ENCODE measurements at places on chromosomes 7 and 10. TPM values are rescaled to one million over a fixed set of nuclear protein-coding genes. Genes with fewer than 3 reads are reported as not detected.

GRCh38 chr7:17626235-17626634 is 314.1 kb downstream of the SNX13 start:
- no peak for DNase-seq

DNA sequence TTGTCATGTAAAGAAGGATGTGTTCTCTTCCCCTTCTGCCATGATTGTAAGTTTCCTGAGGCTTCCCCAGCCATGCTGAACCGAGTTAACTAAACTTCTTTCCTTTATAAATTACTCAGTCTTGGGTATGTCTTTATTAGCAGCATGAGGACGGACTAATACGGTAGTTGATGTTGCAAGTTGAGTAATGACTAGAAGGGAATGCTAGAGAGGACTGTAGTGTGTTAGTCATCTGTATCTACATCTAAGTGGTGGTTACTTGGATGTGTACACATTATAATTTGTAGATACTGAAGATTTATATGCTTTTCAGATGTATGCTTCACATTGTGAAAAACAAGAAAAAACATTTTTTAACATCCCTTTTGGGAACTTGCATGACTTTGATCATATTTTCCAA is 244.6 kb downstream of the POLR1F start:
- DNase-seq = no peak

GRCh38 chr7:65509368-65510186 is 135.9 kb downstream of the ZNF92 start:
- DNase-seq = peak; percentile 20

- DNase-seq = peak; percentile 69
Measured at GRCh38 chr10:121503587-121504051, 94.6 kb downstream of the FGFR2 start.

DNA sequence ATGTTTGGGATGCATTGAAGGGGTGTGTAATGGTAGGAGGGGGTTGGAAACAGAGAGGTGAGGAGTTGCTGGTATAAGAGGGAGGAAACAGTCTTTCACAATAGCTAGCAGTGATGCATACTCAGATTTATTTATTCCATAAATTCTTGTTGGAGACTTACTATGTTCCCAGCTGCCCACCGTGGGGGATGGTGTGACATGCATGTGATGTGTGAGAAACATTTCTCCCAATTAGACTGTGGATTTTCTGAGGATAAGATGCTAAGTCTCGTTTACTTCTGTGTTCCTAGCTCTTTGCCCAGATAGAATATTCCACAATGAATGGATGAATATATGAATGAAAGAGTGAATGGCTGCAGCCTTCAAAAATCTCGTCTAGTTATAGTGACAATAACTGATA is 23.0 kb upstream of the NEUROD6 start:
- no peak for DNase-seq

DNA sequence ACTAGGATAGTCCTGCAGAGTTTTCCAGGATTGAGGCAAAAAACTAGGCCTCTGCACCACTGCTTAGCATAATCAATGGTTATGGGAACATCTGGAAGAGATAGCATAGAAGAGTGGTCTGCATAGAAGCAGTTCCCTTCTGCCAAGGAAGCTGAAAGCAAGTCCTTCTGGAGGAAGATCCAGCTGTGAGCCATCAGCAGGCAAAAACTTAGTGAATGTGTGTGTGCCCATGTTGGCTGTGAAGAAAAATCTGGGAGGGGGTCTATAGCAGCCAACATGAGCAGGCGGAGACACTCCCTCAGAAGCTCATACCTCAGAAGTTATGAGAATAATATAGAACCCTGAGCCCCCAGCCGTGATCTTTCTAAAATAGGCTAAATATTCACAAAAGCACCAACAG is 228.1 kb upstream of the STEAP1 start:
- no peak for DNase-seq

DNA sequence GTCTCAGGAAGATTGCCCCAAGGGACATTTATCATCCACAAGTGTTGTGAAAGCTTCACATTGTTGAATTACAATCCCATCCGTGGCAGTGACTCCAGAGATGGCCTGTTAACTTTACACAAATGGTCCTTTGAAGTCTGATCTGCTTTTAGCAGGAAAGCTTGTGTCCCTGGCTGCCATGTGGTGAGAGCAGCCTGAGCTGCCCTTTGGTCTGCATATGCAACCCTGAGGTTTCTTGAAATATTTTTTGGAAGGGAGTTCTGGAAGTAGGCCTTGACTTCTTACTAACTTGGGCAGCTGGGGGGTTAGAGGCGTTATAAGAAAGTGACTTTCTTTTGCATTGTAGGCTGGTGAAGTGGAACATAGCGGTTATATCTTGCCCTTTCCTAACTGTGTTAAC is 41.3 kb upstream of the FAM180A start:
- no peak for DNase-seq

- DNase-seq = no peak
Measured at GRCh38 chr7:67713451-67714056, 716.9 kb downstream of the TYW1 start.

DNA sequence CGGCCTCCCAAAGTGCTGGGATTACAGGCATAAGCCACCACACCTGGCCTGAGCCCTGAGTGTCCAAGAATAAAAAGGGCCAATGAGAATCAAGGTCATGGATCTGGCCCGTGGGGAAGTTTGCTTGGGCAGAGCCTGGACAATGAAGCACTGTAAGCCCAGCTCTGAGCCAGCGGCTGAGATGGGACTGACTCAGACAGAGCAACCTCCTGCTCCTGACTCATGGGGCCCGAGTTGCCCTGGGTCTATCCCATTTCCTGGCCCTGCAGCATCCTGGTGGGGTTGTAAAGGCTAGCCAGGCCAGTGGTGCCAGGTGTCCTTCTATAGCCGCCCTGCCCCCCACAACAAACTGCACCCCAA is 5.2 kb upstream of the MYH16 start:
- peak; percentile 90 for DNase-seq

GRCh38 chr10:58264780-58265179 is 2.9 kb downstream of the IPMK start:
- DNase-seq = no peak

DNA sequence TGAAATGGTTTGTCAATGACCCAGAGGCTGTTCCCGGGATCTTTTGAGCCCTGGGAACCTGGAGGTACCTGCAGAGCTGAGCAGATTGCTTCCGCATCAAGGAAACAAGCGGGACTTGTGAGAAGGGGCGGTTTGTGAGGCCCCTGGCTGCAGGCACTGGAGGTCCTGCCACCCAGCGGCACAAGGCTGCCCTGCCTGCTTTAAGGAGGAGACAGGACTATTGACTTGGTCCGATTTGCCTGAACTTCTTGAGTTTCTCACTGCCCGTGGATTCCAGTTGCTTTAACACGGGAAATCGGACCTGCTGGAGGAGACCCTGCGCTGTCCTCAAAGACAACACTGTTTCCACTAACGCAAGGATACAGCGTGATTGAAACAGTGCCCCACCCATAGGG is 130.1 kb downstream of the DNAJB6 start:
- no peak for DNase-seq

GRCh38 chr7:158573310-158573709 is 14.3 kb downstream of the PTPRN2 start:
- no peak for DNase-seq

DNA sequence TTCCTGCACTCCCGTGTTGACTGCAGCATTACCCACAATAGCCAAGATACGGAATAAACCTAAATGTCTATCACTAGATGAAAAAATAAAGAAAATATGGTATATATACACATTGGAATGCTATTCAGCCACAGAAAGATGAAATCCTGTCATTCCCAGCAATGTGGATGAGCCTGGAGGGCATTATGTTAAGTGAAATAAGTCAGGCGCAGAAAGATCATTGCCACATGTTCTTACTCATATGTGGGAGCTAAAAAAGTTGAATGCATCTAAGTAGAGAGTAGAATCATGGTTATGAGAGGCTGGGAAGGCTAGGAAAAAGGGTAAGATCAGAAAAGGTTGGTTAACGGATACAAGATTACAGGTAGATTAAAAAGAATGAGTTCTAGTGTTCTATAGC is 219.1 kb upstream of the MKI67 start:
- DNase-seq = no peak

- DNase-seq = no peak
Measured at GRCh38 chr10:96608805-96609204, 22.0 kb upstream of the TM9SF3 start.

- DNase-seq = no peak
Measured at GRCh38 chr10:2300231-2300630, 562.9 kb upstream of the ADARB2 start.

- DNase-seq = peak; percentile 42
Measured at GRCh38 chr10:8054244-8054493, 319 bp upstream of the GATA3 start.

- DNase-seq = no peak
Measured at GRCh38 chr10:26407406-26407969, 30.7 kb upstream of the APBB1IP start.

- no peak for DNase-seq
Measured at GRCh38 chr7:49172639-49173038, 248.3 kb downstream of the CDC14C start.

DNA sequence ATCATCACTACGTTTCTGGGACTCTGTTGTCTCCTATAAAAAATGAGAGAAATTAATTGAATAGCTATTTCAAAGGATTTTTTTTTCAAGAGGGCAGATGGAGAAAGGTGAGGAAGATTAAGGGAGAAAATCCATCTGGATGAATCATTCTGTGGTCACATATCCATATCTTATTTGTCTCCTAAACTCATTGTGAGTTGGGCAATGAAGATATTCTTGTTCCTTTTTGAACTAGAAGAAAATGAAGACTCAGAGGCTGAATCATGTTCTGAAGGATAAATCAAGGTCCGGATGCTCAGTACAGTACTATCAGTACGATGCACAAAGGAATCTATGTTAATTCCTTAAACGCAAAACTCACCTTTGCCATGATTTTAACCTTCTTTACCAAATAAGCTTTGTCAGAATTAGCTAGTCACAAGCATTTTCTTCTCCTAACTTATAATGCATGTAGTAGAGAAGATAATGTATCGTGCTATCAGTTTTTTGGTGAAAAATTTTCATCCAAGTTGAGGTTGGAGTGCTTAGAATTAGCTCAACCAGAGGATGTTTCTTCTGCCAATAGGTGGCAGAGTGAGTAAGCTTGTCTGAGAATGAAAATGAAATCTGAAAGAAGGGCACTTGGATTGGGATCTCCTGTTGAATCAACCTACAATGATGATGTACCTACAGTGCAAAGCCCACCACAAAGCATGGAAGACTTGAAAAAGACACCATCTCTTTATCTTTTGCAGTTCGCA is 446.9 kb downstream of the KIF20B start:
- no peak for DNase-seq

DNA sequence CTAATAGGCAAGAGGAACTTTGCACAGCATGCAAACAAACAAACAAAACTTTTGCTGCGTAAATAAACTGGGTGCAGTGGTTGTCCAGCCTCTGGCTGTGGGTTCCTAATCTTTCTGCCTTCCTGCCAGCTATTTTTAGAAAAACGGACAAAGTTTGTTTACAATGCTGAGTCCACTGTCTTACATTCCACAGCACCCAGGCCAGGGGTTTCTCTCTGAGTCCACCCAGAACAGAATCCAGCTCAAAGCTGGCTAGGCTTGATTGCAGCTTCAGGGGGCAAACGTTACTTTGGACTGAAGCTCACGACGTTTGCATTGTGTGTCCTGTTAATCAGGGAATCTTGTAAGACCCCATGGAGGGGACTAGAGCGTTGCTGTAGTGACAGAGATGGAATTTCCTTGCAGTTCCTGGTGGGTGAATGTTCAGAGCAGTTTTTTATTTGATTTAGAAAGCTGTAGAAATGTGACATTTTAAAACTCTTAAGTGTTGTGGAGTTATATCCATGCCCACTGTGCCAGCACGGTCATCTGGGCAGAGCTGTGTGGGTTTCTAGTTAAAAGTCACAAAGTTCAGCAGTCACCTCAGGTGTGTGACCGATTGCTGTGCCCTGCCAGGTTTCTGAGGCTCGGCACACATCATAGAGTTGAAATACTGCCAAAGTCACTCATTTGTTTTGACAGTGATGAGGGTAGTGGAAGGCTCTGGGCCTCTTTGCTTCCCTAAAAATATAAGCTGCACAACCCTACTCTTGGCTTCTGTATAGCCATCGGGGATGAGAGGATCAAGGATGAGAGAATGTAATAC is 247.0 kb downstream of the STK31 start:
- DNase-seq = peak; percentile 9

DNA sequence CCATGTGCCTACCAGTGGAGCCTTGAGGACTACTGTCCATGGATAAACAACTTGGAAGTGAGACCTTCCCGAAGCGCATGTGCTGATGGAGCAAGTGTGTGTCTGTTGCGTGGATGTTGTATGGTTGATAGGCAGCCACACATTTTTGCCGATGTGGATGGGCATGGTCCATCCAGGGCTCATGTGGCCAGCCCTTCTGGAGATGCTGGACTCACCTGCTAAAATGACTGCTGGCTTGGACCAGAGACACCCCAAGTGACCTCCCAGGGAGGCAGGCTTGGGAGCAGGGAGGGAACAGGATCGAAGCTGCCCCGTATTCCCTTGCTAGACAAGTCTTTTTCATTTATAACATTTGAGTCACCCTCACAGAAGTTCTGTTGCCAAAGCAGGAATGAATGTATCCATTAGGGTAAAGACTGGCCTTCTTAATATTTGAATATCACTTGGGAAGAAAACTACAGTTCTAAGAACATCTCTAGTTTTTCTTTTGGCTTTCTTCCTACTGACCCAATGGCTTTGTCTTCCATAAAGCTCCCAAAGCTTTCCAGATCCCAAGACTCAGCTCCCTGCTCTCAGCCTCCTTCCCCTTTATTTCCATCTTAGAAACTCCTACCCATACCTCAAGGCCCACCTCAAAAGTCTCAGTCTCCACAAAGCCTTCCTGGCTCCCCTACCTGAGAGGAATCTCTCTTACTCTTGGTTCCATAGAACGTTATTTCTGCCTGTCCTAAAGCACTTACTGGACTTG is 3.0 kb downstream of the PTPRE start:
- no peak for DNase-seq

DNA sequence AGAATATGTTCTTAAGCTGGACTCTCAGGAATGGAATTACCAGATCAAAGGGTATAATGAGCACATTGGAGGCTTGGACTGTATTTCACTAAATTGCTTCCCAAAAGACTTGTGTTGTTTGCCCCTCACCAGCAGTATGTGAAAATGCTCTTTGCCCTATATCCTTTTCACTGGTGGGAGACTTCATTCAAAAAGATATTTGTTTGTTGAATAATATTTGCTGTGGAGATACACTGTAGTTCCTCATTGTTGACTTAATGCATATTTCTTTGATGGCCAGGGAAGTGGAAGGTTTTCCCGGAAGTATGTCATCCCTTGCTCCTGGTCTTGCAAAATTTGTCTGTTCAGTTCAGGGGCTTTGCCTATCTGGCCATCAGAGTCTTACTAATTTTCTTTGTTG is 19.4 kb downstream of the GSTO2 start:
- DNase-seq = no peak

The PLEKHS1 gene
- not detected for total RNA-seq

The ANKRD1 gene
- not detected for total RNA-seq

The C10orf67 gene
- not detected for total RNA-seq

The HPS6 gene
- 56.3 TPM for total RNA-seq

The SLC39A12 gene
- total RNA-seq = 0.23 TPM

The MCM10 gene
- total RNA-seq = 27.8 TPM

The FEZF1 gene
- not detected for total RNA-seq

The C1GALT1 gene
- total RNA-seq = 16.3 TPM

The CCDC3 gene
- 3.3 TPM for total RNA-seq

The RPEL1 gene
- total RNA-seq = not detected

The ZNF438 gene
- total RNA-seq = 0.30 TPM
